ENCODE measurements at places on chromosomes 4 and X.

- no peak for DNase-seq
These were observed 1049.8 kb upstream of the GRIA3 start for GRCh38 chrX:122134291-122134690.

DNA sequence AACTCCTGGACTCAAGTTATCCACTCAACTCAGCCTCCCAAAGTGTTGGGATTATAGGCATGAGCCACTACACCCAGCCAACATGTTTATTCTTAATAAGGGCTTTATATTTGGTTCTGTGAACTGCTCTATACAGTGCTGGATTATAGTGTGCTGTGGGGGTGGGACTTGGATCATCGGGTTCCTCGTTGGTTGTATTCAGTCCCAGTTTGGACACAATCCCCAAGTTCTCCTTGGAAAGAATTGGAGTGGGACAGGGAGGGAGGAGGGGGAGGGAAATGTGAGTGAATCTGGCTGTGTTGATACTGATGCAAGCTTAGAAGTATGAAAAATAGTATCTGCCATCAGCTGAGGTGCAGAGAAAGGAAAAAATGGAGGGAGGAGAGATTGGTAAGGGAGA, 121.3 kb downstream of the KIT start:
- DNase-seq: no peak

DNA sequence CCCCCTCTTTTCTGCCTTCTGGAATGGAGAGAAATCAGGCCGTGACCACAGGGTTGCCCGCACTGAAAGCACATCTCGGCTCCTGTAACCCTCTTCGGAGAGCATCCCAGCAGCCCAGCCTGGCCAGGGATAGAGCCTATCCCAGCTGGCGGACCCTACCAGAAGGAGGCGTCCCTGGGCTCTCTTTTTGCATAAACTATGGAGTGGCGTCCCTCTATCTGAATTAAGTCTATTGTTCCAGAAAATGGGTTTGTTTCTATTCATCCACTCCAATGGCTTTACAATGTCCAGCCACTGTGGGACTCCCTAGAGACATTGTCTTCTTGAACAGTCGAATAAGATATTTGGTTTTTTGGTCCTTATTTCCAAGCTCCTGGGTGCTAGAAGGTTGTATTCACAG, 689 bp upstream of the NHSL2 start:
- DNase-seq: no peak

GRCh38 chr4:108861334-108861733, 98.5 kb upstream of the ETNPPL start:
- no peak for DNase-seq

GRCh38 chr4:7732263-7732662, 207.4 kb downstream of the AFAP1 start:
- no peak for DNase-seq

DNA sequence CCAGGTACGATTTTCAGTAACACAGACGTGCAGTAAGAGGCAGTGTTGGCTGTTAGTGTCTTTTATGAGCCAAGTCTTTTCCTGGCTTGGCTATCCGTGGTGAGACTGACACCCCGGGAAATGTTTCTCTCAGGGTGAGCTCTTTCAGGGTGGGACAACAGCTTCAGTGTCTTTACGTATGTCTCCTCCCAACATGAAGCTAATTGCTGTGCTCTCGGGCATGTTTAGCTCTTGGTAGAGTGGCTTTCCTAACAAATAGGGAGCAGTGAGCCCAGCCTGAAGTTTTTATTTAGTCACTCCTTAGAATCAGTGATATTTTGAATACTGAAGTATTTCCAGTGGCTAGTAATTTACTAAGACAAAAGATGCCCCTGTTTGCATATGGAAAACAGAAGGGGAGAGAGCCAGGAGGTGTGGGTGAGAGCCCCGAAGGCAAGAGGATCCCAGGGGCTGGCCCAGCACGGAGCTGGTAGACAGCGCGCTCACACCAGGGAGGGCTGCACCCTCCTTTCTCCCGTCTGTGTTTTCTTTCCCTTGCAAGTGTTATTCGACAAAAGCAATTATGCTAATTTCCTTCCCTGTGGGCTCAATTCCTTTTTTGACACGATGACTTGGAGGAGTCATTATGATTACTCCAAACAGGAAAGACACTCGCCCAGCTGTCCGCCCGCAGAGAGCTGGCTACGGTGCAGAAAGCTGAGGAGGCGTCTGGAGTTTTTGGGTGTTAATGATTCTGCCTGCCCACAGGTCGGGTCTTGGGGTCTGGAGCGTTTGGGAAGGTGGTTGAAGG, 47.7 kb downstream of the PDGFRA start:
- no peak for DNase-seq

DNA sequence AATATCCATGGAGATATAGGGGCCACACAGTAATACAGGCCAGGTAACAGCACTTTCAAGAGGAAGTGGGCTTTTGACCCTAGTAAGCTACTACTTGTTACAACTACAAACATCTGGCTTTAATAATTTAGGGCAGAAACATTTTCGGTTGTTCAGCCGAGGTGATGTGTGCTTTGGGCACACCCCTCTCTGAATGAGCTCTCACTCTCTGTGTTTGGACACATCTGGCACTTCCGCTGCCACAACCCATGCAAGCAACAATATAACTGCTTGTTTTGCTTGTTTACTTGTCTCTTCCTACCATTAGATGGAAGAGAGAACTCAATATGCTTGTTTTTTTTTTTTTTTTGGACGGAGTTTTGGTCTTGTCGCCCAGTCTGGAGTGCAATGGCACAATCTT, 277.2 kb downstream of the HS3ST1 start:
- DNase-seq: no peak

DNA sequence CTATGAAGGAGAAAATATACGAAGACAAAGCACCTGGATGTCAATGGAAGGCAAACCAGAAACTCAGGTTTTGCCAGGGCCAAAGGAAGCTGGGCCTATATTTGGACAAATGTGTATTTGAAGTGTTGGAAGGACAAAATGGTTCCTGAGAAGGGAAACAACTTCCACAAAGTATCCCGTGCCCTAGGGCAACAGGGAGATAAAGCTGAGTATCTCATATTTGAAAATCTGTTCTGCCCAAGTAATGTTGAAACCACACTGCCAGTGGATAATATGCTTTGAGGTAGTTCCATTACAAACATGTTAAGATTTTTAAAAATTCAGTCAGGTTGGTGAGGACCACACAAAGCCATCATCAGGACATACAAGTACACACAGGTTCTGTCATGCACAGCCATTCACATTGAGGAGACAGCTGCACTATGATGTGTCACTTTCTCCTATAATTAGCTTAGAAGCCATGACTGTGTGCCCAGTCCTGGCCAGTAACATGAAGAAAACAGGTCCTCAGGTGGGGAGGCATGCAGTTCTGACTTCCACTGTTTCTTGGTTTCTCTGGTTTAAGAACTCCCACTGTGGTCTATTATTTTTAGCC, 116.4 kb downstream of the PWWP3B start:
- DNase-seq: no peak

GRCh38 chr4:33061727-33062126, 2341.6 kb downstream of the PCDH7 start:
- no peak for DNase-seq

DNA sequence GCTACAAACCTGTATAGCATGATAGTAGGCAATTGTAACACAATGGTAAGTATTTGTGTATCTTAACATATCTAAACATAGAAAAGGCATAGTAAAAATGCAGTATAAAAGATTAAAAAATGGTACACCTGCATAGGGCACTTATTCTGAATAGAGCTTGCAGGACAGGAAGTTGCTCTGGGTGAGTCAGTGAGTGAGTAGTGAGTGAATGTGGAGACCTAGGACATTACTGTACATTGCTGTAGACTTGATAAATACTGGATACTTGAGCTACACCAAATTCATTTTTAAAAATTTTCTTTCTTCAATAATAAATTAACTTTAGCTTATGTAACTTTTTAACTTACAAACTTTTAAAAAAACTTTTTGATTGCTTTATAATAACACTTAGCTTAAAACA, 68.2 kb upstream of the MAML3 start:
- DNase-seq: no peak

GRCh38 chr4:66842724-66843088, 702.6 kb downstream of the CENPC start:
- DNase-seq: no peak

- no peak for DNase-seq
These were observed 422.6 kb upstream of the SLIT2 start for GRCh38 chr4:19829101-19829500.

DNA sequence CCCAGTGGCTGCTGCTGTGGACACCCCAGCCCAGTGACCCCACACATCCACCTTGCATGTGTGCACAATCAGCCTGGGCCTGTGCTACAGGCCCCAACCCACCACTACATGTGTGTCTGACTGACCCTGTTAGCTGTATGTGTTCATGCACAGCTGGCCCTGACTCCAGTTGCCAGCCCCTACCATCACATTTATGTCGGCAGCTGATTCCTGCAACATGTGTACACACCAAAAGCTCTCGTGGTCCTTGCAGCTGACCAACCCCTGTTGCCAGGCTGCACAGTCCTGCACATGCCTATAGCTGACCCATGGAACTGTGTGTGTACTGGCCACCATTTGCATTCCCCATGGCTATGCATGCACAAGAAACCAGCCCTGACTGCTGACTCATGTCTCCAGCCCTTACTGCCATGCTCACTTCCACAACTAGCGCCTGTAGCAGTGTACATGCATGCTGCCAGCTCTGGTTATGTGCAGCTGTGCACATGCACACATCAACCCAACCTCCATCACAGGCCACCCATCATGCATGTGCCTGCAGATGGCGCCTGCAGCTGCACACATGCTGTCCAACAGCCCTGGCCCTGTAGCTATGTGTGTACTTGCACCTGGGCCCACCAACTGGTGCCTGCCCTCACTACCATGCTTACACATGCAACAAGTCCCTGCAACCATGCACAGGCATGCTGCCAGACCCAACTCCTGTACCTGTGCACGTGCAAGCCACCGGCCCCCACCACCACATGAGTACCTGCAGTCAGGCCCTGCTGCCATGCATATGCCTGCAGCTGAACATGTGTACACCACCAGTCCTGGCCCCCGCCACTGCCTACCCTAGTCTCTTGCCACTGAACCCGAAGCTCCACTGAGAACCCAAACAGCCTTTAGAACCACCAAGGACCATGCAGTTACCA, 28.1 kb downstream of the SMIM10L2A start:
- no peak for DNase-seq

GRCh38 chr4:8542776-8543525, 37.2 kb upstream of the GPR78 start:
- no peak for DNase-seq

DNA sequence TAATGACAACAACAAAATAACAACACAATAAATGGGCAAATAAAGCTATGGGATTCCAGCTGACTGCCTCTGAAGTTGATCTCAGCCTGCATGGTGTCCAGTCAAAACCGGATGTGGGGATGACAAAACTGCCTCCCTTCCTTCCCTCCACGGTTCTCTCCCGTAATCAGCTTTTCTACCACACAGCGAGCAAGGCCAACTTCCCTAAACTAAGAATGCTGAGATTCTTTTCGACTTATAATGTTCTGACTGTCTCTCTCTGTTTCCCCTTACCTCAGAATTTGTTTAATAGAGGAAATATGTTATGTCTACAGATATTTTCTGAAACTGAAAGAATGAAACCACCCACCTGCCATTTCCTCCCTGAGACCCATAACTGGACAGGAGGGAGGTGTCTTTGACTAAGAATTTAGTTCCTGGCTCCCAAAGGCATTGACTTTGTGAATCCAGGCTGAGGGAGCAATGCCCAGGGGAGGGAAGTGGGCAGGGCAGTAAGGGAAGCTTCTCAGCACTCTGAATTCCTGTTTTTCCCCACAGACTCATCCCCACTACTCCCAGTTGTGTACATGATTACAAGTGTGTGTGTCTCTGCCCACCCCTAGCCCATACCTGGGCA, 1.0 kb upstream of the TLR1 start:
- DNase-seq: no peak

- DNase-seq: peak; percentile 71
These were observed at the start of gene AMMECR1 for GRCh38 chrX:110317820-110318663. TSS of gene AMMECR1 (minus strand) at chrX:110318085. CDS start at chrX:110318071, 14 bp downstream.

- no peak for DNase-seq
These were observed 19.3 kb downstream of the EPHA5 start for GRCh38 chr4:65651031-65651430.

DNA sequence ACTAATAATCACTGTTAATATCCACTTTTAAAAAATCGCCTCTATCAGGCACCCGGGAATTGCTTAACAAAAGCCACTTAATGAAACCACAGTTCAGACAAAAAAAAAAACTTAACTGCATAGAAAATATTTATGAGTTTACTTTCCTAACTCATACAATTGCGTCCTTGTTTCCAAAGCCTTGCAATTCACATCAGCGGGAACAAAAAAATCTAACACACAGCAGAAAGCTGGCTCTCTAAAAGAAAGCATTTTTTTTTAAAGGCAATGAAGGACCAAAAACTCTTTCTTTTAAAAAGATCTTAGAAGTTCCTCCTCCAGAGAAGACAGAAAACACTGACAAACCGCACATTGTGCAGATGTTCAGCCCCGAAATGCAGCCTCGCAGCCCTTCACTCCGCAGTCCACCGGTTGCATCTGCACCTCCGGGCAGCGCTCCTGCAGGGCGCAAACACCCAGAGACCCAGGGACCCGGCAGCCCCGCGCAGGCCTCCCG, 812 bp downstream of the FAT1 start:
- no peak for DNase-seq

DNA sequence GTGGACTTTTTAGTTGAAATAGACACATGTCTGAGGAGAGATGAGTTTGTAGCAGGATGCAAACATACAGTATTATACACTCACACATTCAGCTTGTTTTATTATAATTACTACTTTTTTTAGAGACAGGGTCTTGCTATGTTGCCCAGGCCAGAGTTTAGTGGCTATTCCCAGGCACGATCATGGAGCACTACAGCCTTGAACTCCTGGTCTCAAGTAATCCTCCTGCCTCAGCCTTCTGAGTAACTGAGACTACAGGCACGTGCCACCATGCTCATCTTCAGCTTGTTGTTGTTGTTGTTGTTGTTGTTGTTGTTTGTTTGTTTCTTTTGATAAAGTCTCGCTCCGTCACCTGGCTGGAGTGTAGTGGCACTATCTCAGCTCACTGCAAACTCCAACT, 94.7 kb upstream of the ACSL4 start:
- no peak for DNase-seq

- no peak for DNase-seq
These were observed 23.9 kb upstream of the CXCL13 start for GRCh38 chr4:77581724-77582123.

GRCh38 chrX:70231666-70232065, 2.8 kb upstream of the AWAT1 start:
- DNase-seq: no peak

DNA sequence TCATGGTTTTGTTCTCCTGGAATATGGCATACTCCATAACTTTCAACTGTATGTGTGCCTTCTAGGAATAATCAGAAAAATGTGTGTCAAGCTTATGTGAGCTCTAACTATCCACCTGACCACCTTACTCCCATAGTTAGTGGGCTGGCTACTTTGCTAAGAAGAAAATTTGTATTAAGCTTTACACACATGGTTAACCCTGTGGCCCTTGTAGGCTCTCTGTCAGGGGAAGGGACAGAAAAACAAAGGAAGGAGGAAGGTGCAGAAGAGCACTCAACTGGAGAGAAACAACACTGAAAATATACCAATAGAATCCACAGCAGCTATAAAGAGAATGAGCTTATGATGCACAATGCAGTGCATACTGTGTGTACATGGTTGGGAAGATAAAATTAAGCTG, 84.6 kb downstream of the PPP3CA start:
- DNase-seq: no peak

- DNase-seq: no peak
These were observed 49.1 kb upstream of the MSANTD1 start for GRCh38 chr4:3199653-3200422.
